ENCODE measurements at places on chromosomes 5 and 9.

DNA sequence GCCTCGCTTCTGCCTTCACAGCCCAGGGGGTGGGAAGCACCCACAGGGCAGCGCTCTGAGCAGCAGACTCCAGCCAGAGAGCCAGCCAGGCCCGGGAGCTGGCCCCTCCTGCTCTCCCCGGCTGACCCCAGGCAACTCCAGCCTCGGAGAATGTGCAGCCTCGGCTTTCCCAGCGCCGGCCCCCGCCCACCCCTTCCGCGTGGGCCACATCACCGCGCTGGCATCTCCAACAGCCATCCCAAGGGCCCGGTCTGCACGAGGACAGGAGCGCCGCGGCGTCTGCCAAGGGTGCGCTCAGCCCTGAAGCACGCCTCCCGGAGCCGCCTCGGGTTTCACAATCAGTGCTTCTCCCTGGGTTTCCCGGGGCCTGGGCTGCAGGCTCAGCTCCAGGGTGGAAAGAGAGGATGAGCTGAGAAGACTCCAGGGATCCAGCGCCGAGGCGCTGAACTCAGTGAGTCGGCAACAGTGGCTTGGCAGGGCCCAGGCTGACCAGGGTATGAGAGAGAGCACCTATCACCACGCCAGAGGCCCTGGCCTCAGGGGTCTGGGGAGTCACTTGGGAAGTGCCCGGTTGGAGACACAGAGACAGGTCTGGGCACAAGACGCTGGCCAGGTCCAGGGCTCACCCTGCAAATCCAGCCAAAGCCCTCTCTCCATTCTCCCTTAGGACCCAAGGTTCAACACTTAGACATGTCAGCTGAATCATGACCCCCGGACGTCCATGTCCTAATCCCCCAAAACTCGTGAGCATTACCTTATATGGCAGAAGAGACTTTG lies 79.6 kb downstream of the ADAMTS2 start:
- DNase-seq, result peak; percentile 47

DNA sequence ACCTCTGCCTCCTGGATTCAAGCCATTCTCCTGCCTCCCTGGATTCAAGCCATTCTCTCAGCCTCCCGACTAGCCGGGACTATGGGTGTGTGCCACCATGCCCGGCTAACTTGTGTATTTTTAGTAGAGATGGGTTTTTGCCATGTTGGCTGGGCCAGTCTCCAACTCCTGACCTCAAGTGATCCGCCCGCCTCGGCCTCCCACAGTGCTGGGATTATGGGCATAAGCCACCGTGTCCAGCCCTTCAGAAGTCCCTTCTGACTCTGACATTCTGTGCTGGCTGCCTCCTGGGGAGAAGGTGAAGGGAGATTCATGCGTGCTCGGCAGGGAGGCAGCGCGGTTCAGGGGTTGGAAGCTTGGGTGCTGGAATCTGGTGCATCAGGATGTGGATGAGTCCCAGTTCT lies 28.8 kb downstream of the PRRX2 start:
- DNase-seq, result no peak

DNA sequence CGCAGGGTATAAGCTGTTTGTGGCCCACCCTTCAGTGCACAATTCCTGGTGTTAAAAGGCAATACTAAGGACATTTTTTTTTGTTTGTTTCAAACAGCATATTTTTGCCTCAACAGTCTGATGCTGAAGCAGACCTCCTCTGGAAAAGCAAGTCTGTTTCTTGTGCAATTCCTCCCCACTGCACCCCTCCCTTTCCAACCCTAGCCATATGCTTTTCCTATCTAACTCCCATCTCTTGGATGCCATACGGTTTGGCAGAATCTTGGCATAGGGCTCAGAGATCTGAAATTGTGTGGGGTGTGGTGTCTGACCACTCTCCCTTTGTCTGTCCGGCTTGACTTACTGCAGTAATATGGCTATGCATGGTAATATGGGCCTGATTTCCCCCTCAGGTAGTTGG lies 161.6 kb downstream of the TMEM38B start:
- DNase-seq, result no peak

- no peak for DNase-seq
These were observed 779.3 kb upstream of the WWC1 start for GRCh38 chr5:167512111-167512510.

DNA sequence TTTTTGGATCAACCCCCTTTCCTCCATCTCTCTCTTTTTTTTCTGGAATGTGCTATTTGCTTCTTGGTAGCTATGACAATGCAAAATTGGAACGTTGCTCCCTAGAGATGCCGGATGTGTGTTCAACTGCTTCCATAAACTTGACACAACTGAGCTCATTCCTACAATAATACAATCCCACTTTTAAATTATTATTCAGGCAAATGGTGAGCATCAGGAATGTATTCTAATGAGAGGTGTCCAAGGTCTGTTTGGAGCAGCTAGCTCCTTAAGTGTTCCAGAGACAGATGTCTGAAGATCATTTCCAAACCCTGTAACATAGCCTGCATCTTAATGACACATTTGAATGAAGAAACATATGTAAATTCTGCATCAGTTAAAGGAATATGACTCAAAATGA lies 518.4 kb downstream of the TAF11L14 start:
- no peak for DNase-seq

GRCh38 chr5:143064218-143064641 lies 294.1 kb downstream of the ARHGAP26 start:
- DNase-seq, result no peak

DNA sequence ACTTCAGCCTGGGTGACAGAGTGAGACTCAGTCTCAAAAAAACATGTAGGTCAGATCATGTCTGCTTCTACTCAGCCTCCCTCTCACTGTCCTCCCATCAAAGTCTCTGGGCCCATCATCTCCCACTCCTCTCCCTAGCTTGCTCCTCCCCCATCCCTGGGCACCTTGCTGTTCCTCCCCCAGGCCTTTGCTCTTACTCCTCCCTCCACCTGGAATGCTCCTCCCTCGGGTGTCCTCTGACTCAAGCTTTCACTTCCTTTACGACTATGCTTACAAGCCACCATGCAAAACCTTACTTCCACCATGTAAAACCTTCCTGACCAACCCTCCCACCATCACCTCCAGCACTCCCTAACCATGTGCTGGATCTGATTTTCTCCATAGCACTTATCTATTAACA lies 51.5 kb downstream of the MTMR12 start:
- no peak for DNase-seq

- no peak for DNase-seq
These were observed 72.7 kb downstream of the MTRR start for GRCh38 chr5:7941692-7942091.

DNA sequence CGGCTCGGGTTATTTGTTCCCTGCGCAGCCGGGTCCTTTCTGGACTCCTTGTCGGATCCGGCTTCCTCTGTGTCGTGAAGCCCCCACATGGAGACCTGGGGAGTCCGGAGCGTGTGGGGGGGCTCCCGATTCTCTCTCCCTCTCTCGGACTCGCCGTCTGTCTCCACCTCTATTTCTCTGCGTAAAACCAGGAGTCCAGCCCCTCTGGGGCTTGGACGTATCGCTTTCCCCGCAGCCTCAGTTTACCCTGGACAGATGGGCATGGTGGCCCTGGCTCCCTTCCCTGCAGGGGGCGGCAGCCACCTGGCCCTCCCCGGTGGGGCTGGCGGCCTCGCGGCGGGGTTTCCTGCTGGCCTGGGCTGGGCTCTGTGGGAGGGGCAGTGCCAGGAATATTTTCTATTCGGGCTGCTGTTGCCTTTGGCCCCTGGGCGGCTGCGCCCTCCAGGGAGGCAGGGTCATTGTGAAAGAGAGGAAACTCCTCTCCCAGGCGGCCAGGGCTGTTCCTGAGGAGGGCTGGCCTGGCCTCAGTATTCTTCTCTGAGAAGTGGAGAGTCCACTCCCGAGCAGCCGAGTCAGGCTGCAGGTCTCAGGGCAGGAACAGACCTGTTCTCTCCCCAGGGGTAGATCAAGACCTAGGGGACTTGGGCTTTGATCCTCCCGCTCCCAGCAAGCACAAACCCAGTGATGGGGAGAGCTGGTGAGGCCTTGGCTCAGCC lies 665 bp downstream of the ASS1 start:
- no peak for DNase-seq

DNA sequence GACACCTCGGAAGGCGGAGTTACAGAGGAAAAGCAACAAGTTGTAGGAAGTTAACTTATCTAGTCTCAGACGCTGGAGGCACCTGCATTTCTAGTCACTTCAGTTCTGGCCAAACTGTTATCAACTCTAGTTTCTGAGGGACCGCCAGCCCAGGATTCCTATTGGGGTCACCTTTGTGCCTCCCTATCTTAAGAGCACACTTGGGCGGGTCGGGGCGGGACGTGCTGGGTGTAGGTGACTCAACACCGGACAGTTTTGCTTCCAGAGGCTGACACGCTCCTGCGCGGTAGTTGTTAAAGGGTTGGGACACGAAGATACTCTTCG lies 679 bp upstream of the KDM4C start:
- peak; percentile 87 for DNase-seq

DNA sequence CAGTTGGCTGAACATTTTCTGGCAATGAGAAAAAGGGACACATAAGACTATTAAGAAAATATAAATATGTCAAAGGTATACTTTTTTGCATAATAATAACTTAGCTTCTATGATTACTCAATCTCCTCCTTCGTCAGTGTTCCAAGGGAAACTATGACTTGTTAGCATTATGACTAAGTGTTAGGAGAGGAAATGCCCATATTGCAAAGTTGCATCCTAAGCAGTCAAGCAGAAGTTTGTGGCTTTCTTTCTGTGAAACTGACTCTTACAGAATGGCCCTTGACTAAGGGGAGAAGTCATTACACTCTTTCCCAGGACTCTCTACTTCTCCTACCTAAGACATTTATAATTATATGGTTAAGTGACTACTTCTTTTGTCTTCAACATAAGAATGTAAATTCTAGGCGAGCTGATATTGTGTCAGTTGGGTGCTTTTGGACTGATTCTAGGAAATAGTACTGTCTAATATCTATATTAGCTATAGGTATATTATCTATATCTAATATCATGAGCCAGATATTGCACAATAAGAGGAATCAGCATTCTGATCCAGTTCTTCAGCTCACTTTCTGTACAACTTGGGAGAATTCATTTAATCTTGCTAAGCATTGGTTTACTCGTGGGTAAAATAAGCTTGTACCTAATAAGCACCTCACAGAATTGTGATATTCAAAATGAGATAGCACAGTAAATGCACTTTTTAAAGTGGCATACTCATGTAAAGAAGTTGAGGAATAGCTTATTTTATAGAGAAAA lies 16.4 kb upstream of the SPINK6 start:
- DNase-seq, result no peak

DNA sequence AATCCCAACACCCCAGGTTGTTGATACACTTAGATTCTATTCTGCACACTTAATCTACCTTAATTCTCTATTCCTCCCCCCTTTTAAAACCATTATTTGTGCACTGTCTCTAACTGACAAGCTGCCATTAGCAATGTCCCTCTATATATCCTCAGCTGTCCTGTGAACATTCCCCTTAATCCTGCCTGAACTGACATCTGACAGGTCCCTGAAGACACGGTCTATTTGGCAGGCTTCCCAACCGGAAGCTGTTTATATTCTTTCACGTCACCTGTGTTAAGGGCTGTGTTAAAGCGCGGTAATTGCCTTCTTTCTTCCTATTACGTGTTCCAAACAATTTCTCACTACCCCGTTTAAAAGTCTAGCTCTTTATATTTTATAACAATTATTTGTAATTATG lies 277.3 kb downstream of the CDH9 start:
- DNase-seq, result no peak
